Stimulated activated CD4-positive, alpha-beta T cell treated with anti-CD3 and anti-CD28 coated beads, Interleukin-1b, Interleukin-23, amount 100 ng/mL, for 4 hours (primary cell): ENCODE measurements at places on chromosomes 1 and 21.

GRCh38 chr1:246164764-246165163, 342.3 kb downstream of the SMYD3 start:
- no peak for DNase-seq

GRCh38 chr1:11526071-11526895, 47.3 kb downstream of the DISP3 start:
- DNase-seq = no peak

DNA sequence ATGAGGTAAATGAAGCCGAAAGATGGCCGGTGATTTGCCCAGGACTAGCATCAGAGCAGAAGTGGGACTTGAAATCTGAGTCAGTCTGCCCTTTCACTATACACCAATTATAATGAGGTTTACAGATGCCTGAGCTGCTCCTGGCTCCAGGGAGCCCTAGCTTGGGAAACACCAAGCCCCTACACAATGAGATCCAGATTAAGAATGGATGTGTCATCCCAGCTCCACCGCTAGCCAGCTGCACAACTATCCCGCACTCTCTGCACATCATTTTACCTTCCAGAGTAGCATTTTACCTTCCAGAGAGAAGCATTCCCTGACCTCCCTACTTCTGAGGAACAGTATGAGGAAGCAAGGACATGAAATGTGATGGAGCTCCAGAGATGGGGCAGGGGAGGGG, 27.0 kb downstream of the SERTAD4 start:
- no peak for DNase-seq

DNA sequence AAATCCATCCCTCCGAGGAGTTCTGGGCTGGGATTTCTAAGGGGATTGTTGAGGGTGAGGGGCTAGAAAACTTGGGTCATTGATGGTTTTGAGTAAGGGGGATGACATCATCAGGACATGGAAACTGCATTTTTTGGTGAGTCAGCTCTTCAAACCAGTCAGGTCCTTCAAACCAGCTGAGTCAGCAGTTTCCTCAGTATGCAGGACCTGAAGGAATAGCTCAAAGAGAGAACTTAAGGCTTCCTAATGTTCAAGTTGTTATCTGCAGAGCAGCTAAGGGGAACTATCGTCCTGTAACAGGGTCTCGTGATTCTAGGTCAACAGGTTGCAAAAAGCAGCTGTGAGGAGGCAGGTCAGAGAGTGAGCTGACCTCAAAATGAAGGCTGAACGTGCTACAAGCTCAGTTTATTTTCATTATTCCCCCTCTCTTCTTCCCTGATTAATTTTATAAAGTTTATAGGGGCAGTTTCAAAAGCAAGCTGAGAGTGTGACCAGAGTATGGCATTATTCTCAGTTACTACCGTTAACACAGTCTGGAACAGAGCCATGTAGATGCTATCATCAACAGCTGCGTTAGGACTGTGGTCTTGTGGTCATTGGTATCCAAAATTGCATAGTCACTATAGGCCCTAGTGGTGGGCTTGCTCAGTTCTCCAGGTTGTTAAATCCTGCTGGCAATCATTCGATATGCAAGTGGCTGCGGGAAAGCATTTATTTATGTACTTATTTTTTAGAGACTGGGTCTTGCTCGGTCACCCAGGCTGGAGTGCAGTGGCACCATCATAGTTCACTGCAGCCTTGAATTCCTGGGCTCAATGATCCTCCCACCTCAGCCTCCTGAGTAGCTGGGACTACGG, 10.7 kb upstream of the SDC3 start:
- DNase-seq = no peak

GRCh38 chr1:201598396-201598795, 59.5 kb downstream of the NAV1 start:
- no peak for DNase-seq

GRCh38 chr1:38029081-38029681, 16.6 kb downstream of the UTP11 start:
- no peak for DNase-seq

- DNase-seq = no peak
Observed at GRCh38 chr1:53919675-53920066, 25.7 kb downstream of the DIO1 start.

DNA sequence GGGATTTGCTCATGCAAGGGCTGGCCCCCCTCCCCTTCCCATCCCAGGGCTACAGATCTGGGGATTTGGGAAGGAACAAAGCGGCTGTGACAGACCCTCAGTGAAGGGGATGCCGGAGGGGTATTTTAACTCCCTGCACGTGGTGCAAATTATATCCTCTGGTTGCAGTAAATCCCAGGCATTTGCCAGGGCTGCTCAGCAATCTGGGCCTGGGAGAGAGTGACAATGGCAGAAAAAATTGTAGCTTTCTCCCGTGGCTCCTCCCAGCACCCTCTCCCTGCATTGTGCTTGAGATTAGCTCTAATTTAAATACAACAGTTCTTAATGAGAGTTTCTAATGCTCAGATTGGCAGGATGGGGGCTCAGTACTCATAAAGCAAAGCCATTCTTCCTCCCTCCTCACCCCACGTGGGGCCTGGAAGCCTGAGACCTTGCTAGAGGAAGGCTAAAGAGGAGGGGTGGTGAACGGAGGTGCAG, 129.9 kb upstream of the CD34 start:
- no peak for DNase-seq

GRCh38 chr1:186009039-186009737, 275.0 kb downstream of the HMCN1 start:
- no peak for DNase-seq

DNA sequence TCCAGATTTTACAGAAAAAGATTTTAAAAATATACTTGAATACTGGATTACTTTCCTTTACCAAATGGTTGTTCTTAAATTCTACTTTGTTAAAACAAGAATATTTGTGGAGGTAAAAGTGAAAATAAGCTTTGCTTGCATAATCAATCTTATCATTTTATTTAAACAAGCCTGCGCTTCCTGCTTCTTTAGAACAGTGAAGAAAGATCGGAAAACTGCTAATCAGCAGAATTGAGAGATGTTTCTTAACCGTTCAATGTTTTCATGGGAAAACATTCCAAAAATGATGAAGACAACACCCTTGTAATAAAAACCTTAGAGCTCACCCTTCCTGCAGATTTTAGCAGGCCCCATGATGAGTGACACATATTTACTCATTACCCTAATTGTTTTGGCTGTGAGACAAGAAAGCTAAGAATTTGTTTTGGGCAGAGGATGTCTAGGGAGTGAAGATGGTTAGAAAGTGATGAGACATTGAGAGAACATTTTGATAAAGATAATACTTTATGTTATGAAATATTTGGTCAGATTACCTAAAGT, 72.6 kb downstream of the TPR start:
- DNase-seq = no peak

DNA sequence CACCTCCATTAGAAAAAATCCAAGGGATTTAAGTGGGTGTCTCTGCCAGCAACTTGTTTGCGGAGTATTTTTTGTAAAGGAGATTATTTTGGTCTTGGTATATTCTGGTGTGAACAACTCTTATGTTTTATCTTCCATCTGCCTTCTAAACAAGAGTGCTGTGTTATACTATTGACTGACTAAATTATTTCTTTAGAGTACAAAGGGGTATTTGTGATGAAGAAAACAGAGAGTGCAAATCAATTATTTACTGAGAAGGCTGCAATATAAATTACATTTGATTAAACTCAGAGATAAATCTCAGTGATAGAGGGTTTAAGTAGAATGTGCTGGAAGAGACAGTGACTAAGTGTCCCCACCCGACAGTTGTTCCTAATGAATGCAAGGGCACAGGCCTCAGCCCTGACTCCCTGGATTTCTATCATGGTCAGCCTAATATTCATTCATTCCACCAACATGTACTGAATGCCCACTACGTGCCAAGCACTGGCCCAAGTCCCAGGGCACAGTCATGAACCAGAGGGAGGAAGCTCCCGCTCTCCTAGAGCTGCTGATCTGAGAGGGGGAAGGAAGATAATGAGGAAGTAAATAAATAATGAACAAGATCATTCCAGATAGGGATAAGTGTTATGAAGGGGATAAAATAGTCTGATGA, 196.9 kb upstream of the C8B start:
- no peak for DNase-seq

GRCh38 chr1:12454406-12455391, 163.3 kb downstream of the DHRS3 start:
- no peak for DNase-seq
